ENCODE measurements at places on chromosomes 1 and 21.
A peak's percentile ranks its signal among the peaks of the same experiment; 100 is the strongest.

DNA sequence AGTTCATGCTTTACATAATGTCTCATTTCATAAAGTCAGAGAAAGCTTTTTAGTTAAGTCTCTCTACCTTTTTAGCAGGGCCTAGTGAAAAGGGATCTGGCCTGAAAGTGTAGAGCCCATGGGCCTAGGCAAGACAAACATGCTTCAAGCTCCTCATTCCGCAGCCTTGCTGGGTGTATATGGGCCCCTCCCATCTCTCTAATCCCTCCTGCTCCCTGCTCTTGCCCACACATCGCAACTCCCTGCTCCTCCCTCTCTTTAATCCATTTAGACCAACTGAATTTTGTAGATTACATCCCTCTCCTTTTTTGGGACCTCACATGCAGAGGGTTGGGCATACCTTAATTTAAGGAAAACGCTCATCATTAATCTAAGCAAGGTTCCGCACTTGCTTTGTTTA is 42.3 kb upstream of the CCDC190 start:
- no peak for DNase-seq

GRCh38 chr1:112767646-112768045 is 52.5 kb upstream of the PPM1J start:
- no peak for DNase-seq

- peak; percentile 9 for DNase-seq
These were observed 730 bp upstream of the PHF13 start for GRCh38 chr1:6612641-6613360.

DNA sequence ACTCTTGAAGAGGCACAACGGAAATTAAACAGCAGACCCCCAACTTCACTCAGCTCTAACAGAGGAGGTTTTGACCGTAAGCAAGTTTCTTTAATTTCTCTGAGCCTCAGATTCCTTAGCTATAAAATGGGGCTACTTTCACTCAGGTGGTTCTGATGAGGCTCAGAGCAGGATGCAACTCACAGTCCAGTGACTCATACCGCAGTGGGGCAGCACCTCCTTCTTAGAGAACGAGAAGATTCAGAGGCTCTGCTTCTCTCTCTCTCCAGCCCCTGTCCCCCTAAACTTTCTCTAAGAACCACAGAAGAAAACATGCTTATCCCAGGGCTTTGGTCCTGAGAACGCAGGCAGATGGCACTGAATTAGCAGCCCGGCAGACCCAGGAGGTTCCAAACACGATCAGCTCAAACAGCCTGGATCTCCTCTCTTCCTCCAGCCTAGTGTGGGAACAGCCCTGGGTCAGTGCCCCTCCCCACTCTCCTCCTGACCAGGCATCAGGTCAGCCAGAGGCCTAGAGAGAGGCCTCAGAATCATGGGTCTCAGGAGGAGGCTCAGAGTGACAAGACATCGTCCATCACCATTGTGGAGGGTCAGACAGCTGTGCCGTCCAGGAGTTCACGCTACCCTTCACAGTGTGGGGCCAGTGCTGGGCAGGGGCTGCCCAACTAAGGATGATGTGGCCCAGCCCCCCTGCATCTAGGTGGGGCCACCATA is 433.0 kb downstream of the PTPRU start:
- DNase-seq, result no peak

DNA sequence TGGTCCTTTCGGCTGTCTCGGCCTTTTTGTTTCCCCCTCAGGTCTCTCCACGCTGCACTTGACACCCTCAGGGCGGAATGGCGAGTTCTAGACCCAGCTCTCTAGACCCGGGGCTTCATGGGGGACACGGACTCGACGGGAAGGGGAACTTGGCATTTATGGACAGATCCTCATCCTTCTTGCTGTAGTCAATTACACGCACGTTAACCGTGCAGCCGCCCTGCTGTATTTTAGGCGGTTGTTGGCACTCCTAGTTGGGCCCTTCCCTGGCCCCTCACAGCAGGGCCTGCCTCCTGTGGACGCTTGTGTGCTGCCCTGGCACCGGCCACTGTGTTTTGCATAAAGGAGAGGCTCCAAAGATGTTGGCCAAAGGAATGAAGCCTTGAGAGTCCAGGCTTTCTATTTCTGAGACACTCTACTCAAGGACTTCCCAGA is 558 bp upstream of the BTG3 start:
- no peak for DNase-seq

GRCh38 chr1:248798791-248799190 is 26.9 kb downstream of the SH3BP5L start:
- no peak for DNase-seq

DNA sequence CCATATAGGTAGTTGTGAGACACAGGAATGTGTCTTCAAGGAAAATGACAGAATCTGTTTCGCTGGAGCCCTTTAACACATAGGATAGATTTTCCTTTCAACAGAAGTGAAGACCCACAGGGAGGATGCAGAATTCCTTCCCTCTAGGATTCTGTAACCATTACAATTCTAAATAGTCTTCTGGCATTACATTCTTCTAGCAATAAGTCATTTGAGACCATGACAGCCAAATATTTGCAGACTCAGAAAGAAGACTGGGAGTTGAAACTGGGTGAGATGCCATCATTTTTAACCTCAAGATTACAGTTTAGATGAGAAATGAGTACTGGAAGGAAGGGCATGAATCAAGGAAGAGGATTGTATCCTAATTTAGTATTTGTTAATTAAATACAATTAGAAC is 61.6 kb downstream of the ZBTB18 start:
- DNase-seq, result no peak

GRCh38 chr1:207021139-207021861 is 11.3 kb downstream of the C1orf116 start:
- DNase-seq, result no peak

GRCh38 chr1:58717979-58718378 is 18.1 kb upstream of the MYSM1 start:
- peak; percentile 46 for DNase-seq

DNA sequence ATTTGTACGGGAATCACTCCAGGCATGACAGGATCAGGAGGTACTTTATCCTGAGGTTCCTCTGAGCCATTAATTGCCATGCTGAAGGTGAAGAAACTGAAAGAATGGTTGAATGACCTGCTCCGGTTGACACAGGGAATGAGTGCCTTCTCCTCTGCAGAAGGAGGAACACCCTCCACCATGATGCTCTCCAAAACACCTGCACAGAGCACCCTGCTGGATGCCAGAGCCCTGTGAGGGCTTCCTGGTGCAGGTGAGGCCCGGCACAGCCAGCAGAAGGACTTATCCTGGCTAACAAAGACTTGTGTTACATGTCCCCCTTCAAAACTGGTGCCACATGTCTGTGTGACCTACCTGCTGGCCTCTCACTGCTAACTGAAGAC is 14.3 kb upstream of the LBR start:
- no peak for DNase-seq

DNA sequence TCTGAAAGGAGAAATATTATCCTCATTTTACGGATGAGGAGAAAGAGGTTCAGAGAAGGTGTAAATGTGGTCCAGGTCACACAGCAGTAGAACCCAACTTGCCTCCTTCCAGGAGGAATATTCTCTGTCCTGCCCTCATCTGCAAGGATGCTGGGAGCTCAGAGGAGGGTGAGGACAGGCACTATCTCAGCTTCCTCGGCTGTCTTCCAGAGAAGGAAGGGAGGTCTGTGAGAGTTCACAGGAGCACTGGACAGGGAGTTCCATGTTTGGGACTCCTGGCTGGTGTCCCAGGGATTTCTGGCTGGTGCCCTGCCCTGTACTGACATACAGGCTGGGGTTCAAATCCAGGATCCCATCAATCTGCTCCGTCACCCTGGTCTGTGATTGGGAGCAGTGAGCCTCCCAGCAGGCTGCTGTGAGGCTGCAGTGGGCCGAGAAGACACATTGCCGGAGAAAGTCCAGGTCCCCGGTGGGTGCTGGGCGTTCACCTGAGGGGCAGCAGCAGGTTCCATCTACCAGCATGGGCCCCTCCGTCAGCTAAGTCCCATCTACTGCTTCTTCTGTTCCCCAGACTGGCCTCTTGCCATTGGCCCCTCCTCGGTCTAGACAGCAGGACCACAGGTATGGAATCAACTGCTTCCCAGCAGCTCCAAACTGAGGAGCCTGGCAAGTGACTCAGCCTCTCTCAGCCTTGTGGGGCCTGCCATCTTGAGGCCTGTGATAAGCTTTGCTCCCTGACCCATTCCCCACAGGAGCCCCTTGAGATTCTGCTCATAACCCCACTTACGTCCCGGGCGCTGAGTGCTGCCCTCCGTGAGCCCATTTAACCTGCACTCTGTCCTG is 8.5 kb upstream of the BSND start:
- no peak for DNase-seq

GRCh38 chr1:224458996-224459395 is 24.4 kb upstream of the WDR26 start:
- DNase-seq, result no peak

DNA sequence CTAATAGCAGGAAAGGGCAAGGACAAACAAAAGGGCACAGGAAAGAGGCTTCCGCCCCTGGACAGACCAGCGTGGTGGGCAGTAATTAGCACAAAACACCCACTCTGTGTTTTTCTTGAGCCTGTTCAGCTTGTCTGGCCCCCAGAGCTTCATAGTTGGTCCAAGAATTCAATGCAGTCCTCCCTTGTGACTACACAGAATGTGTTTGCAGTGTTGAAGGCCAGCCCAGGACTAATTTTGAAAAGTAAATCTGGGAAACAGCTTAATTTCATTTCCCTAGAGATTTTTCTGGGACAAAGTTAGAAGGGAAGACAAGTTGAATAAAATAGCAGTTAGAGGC is 49.2 kb upstream of the LMO4 start:
- DNase-seq, result no peak

DNA sequence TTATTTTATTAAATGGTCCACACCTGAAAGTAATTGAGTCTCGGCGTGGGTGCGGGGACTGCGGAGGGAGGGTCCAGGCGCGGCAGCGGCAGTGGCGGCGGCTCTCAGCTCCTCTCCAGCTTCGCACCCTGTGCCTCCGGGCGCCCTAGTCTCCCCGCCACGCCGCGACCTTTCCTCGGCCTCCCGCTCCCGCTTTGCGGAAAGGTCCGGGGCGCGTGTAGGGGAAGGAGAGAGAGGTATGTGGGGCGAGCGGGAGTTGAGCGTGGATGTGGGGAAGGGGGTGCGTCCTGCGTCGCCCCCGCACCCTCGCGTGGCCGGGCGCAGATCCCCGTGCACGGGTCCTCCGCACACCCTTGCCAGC is 13.4 kb upstream of the ALX3 start:
- no peak for DNase-seq

- DNase-seq, result no peak
These were observed 63.8 kb downstream of the PLXNA2 start for GRCh38 chr1:208180421-208180820.

DNA sequence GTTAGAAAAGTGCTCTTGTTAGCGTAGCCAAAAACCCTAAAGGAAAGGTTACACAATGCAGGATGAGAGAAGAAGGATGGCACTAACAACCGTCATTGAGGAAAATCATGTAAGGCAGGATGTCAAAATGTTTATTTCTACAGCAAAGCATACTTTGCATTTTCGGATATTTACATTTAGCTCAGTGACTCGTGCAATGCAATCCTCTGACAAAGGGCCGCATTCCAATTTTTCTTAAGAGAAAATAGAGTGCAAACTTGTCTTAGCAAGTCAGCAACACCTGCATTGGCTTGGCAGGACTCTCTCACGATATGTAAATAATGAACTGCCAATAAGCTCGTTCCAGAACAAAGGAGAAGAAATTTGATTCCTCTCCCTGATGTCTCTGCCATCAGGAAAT is 33.3 kb downstream of the TIAM1 start:
- no peak for DNase-seq

- no peak for DNase-seq
These were observed 326.3 kb upstream of the PKN2 start for GRCh38 chr1:88357729-88358128.

DNA sequence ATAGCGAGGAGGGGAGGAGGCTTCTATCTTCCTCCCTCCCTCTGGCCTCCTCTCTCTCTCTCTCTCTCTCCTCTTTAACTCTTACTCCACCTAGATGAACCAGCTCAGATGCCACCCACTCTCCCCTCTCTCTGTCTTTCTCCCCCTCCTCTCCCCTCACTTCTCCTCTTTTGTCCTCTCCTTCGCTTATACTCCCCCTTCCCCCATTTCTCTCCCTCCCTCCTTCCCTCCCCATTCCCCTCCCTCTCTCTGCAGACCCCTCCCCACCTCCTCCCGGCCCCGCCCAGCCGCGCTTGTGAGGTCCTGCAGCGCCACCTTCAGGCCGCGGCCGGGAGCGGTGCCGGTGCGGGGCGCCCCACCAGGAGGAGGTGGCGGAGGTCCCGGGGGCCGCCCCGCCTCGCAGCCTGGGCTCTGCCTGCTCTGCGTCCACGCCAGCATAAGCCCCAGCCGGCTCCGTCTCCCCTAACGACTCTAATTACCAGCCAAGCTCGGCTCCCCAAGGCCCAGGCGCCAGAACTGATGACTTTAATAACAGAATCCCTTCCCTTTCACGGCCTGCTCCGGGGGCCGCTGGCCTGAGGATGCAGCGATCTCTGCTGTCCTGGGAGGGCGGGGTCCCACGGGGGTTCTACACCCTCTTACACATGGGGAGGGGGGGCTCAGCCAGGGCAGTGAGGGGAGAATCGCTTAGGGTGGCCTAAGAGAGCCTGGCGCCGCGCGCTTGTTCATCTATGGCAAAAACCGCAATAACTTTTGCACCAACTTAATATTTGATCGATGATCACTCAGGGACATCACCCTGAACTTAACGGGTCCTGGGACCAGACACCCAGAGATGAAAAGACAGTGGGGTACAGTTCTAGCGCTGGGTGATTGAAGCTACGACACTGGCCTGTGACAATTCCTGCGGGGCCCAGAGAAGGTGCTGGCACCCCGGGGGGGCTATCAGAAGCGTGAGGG is 637.3 kb downstream of the MATN1 start:
- peak; percentile 10 for DNase-seq

- no peak for DNase-seq
These were observed 15.6 kb downstream of the TPM3 start for GRCh38 chr1:154176337-154176736.

DNA sequence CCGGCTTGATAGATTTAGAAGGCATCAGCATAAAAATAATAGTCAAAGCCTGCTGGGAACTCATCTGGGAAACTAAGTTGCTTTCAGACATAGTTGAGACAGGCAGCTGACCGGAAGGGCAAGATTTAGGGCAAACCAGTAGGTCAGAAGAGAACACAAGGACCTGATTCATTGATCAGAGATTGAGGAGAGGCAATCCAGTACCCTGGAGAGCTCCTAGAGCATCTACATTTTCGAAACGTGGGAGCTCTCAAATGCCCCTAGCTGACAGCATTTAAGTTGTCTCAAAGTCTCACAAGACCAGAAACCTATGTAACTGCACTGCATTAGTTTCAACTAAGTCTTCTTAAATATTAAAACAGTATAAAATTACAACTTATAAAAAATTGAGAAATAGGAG is 22.9 kb upstream of the MTF2 start:
- no peak for DNase-seq

DNA sequence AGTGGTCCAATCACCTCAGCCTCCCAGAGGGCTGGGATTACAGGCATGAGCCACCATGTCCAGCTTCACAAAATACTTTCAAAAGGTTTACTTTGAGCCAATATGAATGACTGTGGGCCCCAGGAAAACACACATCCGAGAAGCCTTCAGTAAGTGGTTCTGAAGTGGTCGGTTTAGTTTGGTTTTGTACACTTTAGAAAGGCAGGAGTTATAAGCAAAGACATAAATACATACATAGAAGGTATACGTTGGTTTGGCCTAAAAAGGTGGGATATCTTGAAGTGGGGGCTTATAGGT is 3.2 kb upstream of the MIB2 start:
- no peak for DNase-seq

GRCh38 chr1:96596226-96596922 is 125.2 kb upstream of the PTBP2 start:
- no peak for DNase-seq

- no peak for DNase-seq
These were observed 322.8 kb downstream of the TGFB2 start for GRCh38 chr1:218667781-218668516.

- DNase-seq, result no peak
These were observed 371.2 kb upstream of the PLXNA2 start for GRCh38 chr1:208615371-208615770.

Data from CD4-positive, alpha-beta T cell treated with Interleukin-21 for 1 hour (primary cell).